ENCODE measurements at places on chromosomes 11 and 22. TPM values are rescaled to one million over a fixed set of nuclear protein-coding genes. Genes with fewer than 3 reads are reported as not detected.
A peak's percentile ranks its signal among the peaks of the same experiment; 100 is the strongest.

The CCDC73 gene
- not detected for polyA plus RNA-seq

GRCh38 chr11:78397398-78397797, 20.2 kb downstream of the GAB2 start:
- no peak for DNase-seq

DNA sequence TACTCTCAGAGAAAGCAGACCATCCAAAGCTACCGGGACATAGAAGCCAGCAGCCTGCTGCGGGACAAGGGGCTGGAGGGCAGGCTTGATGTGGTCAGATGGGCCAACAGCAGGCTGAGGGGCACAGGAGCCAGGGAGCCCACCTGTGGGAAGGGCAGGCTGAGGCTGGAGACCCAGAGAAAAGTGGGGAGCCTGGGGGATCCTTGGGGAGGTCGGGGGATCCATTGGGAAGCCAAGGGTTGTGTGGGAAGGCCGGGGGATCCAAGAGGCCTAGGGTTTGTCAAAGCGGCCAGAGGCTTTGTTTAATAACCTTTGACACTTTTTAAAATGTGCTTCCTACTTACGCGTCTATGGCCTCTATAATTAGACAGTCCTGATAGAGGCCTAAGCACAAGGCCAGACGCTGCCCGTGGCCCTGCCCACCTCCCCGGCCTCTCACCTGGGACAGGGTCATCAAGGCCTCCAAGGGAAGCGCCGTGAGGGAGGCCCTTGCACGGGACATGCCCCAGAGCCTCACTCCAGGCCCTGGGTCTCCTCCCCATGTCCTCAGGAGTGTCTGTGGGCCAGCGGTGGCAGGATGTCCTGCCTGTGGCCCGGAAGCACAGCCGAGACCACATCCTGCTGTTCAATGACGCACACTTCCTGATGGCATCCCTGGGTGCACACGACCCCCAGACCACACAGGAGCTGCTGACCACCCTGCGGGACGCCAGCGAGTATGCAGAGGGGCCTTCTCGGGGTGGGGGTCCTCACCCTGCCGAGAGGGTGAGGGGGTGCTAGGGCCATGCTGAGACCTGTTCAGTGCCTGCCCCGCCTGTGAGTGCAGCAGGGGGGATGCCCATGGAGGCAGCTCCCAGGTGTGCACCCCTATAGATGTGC, 8.6 kb upstream of the GTSE1 start:
- DNase-seq = peak; percentile 21

The FOXR1 gene
- polyA plus RNA-seq = not detected

GRCh38 chr11:73176145-73176873, 34.2 kb upstream of the FCHSD2 start:
- no peak for DNase-seq

DNA sequence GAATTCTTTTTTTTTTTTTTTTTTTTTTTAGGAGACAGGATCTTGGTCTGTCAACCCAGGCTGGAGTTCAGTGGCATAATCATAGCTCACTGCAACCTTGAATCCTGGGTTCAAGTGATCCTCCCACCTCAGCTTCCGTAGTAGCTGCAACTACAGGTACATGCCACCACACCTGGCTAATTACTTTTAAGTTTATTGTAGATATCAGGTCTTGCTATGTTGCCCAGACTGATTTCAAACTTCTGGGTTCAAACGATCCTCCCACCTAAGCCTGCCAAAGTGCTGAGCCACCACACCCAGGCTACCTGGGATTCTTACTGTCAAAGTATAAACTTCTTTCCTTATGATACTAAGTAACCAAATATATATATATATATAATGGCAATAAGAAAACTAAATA, 50.9 kb upstream of the CHRNA10 start:
- DNase-seq = no peak

GRCh38 chr22:20787746-20788626, 14.1 kb downstream of the SERPIND1 start:
- DNase-seq = no peak

- DNase-seq = no peak
Observed at GRCh38 chr11:134530636-134531326, 118.7 kb upstream of the B3GAT1 start.

DNA sequence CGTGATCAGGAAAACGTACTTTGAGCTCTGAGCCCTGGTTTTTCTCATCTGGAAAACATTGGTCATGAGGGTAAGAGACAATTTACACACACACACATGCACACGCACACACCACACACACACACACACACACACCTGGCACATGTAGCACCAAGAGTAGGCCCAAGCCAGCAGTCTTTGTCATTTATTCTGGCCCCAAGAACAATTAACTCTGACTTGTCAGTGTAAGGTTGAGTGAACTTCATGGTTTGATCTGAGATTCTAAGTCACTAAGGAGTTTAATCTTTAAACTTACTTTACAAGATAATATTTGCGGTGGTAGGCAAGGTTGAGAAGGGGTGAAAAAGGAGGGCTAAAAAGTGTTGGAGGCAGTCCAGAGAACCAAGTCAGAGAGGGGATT, 44.1 kb downstream of the MMP20 start:
- no peak for DNase-seq

The OR52K1 gene
- not detected for polyA plus RNA-seq

The JAML gene
- polyA plus RNA-seq = 0.04 TPM

Measured in endothelial cell of umbilical vein (primary cell).